ENCODE measurements at places on chromosomes 13 and 19. TPM values are rescaled to one million over a fixed set of nuclear protein-coding genes. Genes with fewer than 3 reads are reported as not detected.

- no peak for DNase-seq
Observed at GRCh38 chr13:59658027-59658737, 505.5 kb downstream of the DIAPH3 start.

GRCh38 chr13:25927932-25928331, 123.9 kb downstream of the SHISA2 start:
- no peak for DNase-seq

GRCh38 chr13:52348071-52348470, 57.9 kb downstream of the THSD1 start:
- DNase-seq = no peak

The IRGC gene
- not detected for total RNA-seq

The SCN1B gene
- total RNA-seq = 2.1 TPM

Data from Calu3 (cell line).